NCI-H774 (cell line): ENCODE measurements at places on chromosomes 5 and 9.

DNA sequence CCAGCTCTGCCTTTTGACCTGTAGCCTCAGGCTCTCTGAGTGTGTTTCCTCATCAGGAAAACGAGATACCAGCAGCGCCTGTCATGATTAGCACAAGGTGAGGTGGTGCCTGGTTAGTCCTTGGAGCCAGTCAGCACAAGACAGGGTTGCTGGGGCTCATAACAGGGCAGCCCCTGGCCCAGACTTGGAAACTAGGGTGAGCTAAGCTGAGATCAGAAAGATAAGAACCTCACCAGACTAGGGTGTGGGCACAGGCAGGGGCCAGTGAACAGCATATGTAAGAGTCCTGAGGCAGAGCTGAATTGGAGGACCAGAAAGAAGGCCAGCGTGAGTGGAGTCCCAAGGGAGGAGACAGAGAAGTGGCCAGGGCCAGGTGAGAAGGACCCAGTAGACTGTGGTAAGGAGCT lies 42.7 kb upstream of the FUBP3 start:
- DNase-seq, result no peak

- DNase-seq, result no peak
These were observed 5.5 kb downstream of the ANXA2R start for GRCh38 chr5:43034591-43034968.

GRCh38 chr5:177064500-177065277 lies 22.0 kb upstream of the FGFR4 start:
- no peak for DNase-seq

DNA sequence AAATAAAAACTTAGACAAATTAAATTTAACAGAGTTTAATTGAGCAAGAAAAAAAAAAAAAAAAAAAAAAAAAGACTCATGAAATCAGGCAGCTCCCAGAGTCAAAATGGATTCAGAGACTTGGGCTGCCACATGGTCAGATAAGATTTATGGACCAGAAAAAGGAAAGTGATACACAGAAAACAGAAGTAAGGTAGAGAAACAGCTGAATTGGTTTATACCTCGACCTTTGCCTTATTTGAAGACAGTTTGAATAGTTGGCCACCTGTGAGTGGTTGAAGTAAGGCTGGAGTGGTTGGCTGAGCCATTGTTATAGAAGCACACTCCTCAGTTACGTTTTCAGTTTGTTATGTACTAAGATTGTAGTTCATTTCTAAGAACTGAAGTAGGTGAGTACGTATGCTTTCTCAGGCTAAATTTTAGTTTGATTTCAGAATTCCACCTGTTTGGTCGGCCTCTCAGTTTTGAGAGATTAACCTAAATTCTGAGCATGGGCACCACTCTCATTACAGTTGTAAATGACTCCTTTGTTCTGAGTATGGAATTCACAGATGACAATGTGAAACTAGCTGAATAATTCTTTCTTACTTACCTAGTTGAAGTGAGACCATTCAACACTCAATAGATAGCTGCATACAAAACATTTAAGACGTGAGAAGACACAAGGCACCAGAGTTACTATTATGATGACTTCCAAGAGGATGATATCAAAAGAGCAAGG lies 149.0 kb downstream of the AOPEP start:
- DNase-seq, result no peak

DNA sequence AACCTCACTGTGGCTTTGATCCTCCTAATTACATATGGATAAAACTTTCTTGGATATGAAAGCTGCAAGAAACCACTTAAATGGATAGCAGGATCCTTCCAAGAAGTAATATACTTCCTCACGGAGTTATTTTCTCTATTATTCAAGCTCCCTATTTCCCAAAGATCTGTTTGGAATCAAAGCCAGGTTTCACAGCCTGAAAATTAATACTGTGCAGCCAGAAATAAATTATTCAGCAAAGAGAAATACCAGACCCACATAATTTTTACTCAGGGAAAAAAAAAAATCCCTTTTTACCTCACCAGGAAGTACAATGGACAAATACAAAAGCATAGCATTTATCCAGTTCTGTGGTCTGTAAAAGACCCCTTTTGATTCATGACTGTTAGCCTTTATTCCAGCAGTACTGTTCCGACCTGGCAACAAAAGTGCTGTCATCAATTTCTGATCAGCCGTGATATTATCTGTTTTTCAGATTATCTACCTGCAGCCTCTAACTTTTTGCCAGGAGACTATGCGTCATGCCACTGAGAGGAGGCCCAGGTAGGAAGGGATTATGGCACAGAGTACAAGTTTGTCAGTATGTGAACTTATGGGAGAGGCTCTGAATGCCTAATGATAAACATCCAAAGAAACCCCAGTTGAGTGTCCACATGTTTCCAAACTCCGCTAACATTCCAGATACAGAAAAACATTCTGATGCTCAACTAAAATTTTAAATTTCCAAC lies 57.0 kb downstream of the FBN2 start:
- no peak for DNase-seq

- DNase-seq, result no peak
These were observed 17.9 kb downstream of the ANKRD55 start for GRCh38 chr5:56215019-56215830.
